ENCODE measurements at places on chromosomes 1 and 21.

DNA sequence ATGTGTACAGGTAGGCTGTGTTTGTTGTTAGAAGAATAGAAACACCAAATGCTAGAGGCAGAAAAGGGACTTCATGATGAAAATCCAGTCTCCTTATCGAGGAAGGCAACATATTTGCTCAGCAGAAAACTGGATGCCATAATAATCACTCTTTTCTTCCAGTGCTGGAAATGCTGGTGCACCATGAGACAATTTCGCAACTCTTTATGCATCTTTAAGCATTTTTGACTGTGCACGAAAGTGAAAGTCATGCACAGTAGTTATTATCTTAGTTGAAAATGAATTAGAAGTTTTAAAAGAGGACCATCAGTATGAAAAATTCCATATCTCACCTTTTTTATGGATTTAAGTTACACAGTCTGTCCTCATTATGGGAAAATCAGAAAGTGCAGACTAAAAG lies 29.1 kb downstream of the SMYD2 start:
- no peak for DNase-seq

GRCh38 chr1:25854554-25854953 lies 4.7 kb downstream of the AUNIP start:
- peak; percentile 89 for DNase-seq

- DNase-seq, result no peak
Measured at GRCh38 chr1:26296340-26297056, 9.9 kb downstream of the UBXN11 start.

- peak; percentile 57 for DNase-seq
Measured at GRCh38 chr1:153733970-153734369, 6.1 kb downstream of the INTS3 start.

- no peak for DNase-seq
Measured at GRCh38 chr1:231384696-231385415, 37.2 kb downstream of the EGLN1 start.

DNA sequence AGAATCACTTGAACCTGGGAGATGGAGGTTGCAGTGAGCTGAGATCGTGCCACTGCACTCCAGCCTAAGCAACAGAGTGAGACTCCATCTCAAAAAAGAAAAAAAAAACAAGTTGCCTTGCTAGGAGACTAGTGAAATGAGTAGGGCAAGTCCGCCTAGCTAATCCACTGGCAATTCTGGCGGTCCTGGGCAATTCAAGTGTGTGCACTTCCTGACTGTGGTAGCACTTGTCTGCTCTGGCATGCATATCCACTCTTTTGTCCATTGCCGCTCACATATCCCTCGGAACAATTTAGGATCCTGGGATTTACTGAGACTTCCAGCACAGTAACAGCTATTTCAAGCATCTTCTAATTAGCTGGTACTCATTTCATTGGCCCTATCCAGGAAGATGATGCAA lies 426.3 kb upstream of the ADGRL2 start:
- DNase-seq, result no peak
